ENCODE measurements at places on chromosomes 2 and 18. TPM values are rescaled to one million over a fixed set of nuclear protein-coding genes. Genes with fewer than 3 reads are reported as not detected.

Gene AKAIN1
- not detected for total RNA-seq

Gene WDR54
- total RNA-seq, result 41.6 TPM

- DNase-seq, result peak; percentile 90
- H3K4me1 ChIP-seq, result no peaks in the 10 kb centered on the region
- no peaks in the 10 kb centered on the region for H3K27me3 ChIP-seq
- H3K27ac ChIP-seq, result no peak overlapping the region
- H3K4me3 ChIP-seq, result no peak overlapping the region
- no peaks in the 10 kb centered on the region for H3K36me3 ChIP-seq
Observed at GRCh38 chr2:227748079-227748478, 2.4 kb downstream of the SCYGR8 start.

- H3K36me3 ChIP-seq, result no peaks in the 10 kb centered on the region
- DNase-seq, result peak; percentile 72
- H3K27ac ChIP-seq, result no peak overlapping the region
- H3K4me3 ChIP-seq, result peak overlapping the region; percentile 85
- no peaks in the 10 kb centered on the region for H3K4me1 ChIP-seq
Observed at GRCh38 chr2:218368621-218369153, 12.0 kb downstream of the CATIP start.

Gene ICA1L
- total RNA-seq, result 5.6 TPM

DNA sequence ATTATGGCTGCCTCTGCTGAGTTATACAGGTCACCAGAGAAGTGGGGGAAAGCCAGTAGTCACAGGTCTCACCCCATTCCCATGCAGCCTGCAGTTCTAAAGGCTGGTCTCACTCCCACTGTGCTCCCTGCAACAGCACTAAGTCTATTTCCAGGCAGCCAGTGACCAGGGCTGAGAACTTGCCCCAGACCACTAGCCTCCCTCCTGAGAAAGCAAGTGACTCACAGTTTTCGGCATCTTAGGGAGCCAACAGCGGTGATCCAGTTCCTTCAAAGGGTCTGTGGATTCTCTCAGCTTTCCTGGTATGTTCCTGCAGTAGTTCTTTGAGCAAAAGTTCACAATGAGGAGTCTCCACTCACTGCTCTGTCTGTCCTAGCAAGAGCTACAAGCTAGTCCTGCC is 329.6 kb upstream of the MAP2 start:
- H3K27ac ChIP-seq, result no peak overlapping the region
- H3K4me1 ChIP-seq, result no peaks in the 10 kb centered on the region
- H3K27me3 ChIP-seq, result no peaks in the 10 kb centered on the region
- H3K4me3 ChIP-seq, result no peak overlapping the region

DNA sequence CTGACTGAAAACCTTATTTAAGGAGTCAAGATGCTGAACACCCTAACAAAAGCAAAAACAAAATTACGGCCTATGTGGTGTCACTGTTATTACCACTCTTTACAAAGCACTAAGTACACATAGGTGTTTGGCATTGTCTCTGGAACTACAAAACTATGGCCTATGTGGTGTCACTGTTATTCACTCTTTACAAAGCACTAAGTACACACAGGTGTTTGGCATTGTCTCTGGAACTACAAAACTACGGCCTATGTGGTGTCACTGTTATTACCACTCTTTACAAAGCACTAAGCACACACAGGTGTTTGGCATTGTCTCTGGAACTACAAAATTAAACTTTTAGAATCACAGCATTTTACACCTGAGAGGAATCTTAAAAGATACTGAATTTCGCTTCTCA is 47.4 kb downstream of the SLC35F5 start:
- DNase-seq, result no peak
- H3K4me1 ChIP-seq, result no peaks in the 10 kb centered on the region
- H3K27me3 ChIP-seq, result no peaks in the 10 kb centered on the region
- no peak overlapping the region for H3K27ac ChIP-seq

- 0 out of 2 replicates have a peak, but pooled peaks cover 5% of the 10 kb centered on the region for H3K4me1 ChIP-seq
- no peak for DNase-seq
- H3K4me3 ChIP-seq, result no peak overlapping the region
- H3K27ac ChIP-seq, result no peak overlapping the region
- H3K27me3 ChIP-seq, result no peaks in the 10 kb centered on the region
- no peaks in the 10 kb centered on the region for H3K36me3 ChIP-seq
Observed at GRCh38 chr2:164510895-164511294, 110.4 kb downstream of the GRB14 start.

DNA sequence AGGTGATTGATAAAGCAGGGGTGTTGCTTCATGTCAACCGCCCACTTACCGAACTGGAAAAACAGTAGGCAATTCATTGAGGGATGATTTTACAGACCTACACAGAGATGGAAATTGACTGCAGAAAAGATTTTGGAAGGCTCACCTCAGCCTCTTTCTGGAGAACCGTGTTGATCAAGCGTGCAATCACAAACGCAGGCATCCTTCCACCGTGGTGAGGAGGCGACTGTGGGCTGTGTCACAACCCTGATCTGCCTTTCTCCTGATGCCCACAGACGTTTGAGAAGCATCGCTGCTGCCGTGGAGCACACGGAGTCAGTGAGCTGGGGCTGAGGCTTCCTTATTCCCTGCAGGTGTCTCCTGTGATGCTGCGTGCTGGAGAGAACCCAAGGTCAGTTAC is 132.0 kb downstream of the TMEM18 start:
- H3K27me3 ChIP-seq, result no peaks in the 10 kb centered on the region
- H3K4me3 ChIP-seq, result no peak overlapping the region
- no peaks in the 10 kb centered on the region for H3K4me1 ChIP-seq
- DNase-seq, result no peak

Gene SERPINB10
- not detected for total RNA-seq

Gene PID1
- total RNA-seq, result 4.0 TPM

Gene FBXO48
- 1.1 TPM for total RNA-seq

- H3K27ac ChIP-seq, result no peak overlapping the region
- H3K36me3 ChIP-seq, result no peaks in the 10 kb centered on the region
- H3K4me3 ChIP-seq, result no peak overlapping the region
Observed at GRCh38 chr2:144323946-144324345, 196.0 kb downstream of the ZEB2 start.

DNA sequence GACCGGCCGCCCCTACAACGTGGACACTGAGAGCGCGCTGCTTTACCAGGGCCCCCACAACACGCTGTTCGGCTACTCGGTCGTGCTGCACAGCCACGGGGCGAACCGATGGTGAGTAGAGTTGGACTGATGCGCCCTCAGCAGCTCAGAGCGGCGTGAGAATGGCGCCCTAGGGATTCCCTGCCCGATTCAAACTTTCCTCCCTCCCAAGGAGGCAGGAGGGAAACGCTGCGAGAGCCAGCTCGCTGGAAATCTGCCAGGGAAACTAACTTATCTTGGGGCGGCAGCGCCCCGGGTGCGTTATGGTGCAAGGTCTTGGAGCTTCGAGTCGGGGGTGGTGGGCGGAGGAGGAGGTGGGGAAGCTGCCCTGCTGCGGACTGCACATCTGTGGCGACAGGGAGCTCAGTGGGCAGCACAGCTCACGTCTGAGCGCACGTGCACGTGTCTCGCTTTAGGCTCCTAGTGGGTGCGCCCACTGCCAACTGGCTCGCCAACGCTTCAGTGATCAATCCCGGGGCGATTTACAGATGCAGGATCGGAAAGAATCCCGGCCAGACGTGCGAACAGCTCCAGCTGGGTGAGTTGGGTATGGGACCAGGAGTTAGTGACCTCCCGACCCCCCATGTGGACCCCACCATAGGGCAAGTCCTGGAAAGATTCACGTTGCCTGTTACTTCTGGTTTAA is 697 bp downstream of the ITGA4 start:
- peaks cover 58% of the 10 kb centered on the region for H3K27me3 ChIP-seq
- H3K36me3 ChIP-seq, result no peaks in the 10 kb centered on the region
- H3K4me1 ChIP-seq, result no peaks in the 10 kb centered on the region
- peak; percentile 53 for DNase-seq
- peak overlapping the region; percentile 68 for H3K4me3 ChIP-seq

Gene MARCHF4
- 1.2 TPM for total RNA-seq

Gene CCDC68
- 1.2 TPM for total RNA-seq
